COR-L47 (cell line): ENCODE measurements at places on chromosomes 1 and 21.

DNA sequence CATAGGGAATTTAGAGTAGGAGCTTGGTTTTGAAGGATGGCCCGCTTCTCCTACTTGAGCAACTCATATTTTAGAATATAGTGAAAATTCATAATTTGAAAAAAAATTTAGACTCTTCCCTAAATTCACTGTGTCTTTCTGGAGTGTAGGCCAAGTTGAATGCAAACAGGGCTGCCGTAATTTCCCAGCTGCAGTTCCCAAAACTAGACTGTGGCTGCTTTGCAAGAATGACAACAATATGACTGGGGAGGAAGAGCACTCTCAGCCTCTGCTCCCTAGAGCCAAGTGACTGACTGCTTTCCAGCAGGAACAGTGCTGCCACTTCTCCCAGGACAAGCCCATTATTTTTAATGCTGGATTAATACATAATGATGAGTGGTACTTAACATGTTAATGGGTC, 209.0 kb downstream of the RHOU start:
- no peak for DNase-seq

DNA sequence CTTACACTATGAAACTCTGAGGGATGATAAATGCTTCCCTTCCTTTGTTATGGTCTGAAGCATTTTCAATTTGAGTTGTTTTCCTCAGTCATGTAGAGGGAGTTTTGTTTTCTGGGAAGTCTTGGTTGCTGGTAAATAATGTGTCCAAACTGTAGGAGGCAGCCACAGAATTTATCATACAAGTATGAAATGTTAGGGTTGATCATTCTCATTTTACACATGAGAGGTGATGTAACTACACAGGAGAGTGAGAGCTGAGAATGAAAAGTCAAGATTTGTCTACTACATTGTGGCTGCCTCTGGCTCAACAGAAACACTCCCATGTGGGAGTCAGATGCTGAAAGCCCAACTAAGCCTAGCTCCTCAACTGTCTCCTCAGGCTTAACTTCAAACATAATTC, 182.5 kb upstream of the SGIP1 start:
- DNase-seq, result no peak

GRCh38 chr1:14921057-14921456, 232.5 kb upstream of the TMEM51 start:
- DNase-seq, result no peak

DNA sequence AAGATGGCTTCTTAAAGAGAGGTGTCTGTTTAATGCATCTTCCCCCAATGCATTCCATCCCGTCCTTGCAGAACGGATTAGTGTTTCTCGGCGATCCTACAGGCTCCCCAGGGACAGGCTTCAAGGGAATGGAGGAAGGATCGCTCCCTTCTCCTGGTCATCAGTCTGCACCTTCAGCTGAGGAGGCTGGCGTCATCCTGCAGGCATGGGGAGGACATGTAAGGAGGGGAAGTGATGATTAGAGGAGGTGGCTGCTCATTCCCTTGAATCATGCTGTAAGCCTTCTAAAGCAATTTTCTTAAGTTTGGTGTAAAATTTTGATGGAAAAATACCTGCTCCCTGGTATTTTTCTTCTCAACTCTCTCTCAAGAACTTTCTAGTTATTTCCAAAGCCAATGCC, 603.6 kb downstream of the NPHP4 start:
- no peak for DNase-seq

DNA sequence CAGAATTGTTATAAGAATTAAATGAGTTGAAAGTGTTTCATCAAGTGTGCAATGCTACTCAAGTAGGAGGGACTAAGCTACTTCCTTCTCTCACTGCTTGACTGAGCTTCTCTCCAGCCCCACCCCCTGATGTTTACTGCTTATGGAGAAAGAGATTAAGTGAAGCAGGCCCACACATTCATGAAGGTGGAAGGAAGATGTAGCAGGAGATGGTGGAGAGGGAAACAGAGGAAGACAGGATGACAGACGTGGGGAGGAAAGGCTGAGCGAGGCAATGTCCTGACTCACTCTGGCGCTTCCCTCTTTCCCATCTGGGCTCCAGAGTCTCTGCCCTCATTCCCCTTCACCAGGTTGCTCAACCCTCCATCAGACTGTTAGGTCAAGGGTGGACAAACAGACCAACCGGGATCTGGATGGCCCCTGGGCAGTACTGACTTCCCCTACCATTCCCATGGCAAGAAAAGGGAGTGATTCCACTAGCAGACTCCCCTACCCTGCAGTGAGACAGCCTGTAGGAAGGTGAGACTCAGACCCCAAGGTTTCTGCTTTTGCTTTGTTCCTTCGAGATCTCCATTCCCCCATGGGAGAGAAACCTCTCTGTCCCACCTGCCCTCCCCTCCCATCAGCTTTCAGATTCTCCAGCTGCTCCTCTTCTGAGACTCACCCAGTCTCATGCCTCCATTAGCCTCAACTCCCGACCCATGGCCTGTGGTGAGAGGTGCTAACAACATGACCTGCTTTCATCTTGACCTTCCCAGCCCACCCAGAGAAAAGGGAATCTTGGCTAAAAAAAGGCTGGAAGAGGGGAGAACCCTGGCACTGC, 3.1 kb upstream of the ARHGEF2 start:
- no peak for DNase-seq

DNA sequence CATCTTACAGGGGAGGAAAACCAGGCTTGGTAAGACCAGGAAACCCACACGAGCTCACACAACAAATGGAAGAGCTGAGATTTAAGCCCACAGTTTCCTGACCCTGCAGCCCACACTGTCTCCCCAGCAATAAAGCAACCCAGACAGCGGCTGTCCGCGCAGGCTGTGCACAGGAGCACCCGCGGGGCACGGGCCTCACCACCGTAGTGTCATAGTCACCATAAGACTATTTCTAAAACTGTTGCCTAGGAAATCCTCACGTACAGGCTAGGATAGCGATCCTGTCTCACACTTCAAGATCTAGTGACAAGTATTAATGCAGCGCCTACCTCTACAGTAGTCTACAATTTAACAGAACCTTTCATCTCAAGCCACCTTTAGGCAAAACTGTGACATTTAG, 54.0 kb upstream of the SYT6 start:
- DNase-seq, result no peak

- no peak for DNase-seq
Observed at GRCh38 chr1:32782086-32782485, 35.1 kb downstream of the YARS1 start.

GRCh38 chr21:35044128-35044527, 5.0 kb downstream of the RUNX1 start:
- no peak for DNase-seq

GRCh38 chr1:43377831-43378230, 10.0 kb upstream of the ELOVL1 start:
- no peak for DNase-seq

GRCh38 chr1:192809307-192810252, 741 bp downstream of the RGS2 start:
- peak; percentile 56 for DNase-seq

GRCh38 chr1:232184561-232185530, 445.1 kb downstream of the SIPA1L2 start:
- no peak for DNase-seq

GRCh38 chr1:12552111-12552888, 65.7 kb downstream of the DHRS3 start:
- DNase-seq, result no peak

DNA sequence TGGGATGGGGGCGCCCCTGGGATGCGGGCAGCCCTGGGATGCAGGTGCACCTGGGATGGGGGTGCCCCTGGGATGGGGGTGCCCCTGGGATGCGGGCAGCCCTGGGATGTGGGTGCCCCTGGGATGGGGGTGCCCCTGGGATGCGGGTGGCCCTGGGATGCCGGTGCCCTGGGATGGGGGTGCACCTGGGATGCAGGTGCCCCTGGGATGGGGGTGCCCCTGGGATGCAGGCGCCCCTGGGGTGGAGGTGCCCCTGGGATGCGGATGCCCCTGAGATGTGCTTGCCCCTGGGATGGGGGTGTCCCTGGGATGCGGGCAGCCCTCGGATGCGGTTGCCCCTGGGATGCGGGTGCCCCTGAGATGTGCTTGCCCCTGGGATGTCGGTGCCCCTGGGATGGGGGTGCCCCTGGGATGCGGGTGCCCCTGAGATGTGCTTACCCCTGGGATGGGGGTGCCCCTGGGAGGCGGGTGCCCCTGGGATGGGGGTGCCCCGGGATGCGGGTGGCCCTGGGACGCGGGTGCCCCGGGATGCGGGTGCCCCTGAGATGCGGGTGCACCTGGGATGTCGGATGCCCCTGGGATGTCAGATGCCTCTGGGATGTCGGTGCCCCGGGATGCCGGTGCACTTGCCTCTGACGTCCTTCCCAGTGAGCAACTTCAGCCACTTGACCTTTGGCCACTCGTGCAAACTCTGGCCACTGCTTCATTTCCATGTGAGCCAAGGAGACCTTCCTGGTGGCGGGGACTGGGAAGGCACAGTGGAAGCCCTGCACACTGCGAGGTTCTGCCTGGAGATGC, 37.3 kb upstream of the SLC19A1 start:
- DNase-seq, result no peak

- DNase-seq, result no peak
Observed at GRCh38 chr1:18111605-18112297, 4.2 kb downstream of the IGSF21 start.

DNA sequence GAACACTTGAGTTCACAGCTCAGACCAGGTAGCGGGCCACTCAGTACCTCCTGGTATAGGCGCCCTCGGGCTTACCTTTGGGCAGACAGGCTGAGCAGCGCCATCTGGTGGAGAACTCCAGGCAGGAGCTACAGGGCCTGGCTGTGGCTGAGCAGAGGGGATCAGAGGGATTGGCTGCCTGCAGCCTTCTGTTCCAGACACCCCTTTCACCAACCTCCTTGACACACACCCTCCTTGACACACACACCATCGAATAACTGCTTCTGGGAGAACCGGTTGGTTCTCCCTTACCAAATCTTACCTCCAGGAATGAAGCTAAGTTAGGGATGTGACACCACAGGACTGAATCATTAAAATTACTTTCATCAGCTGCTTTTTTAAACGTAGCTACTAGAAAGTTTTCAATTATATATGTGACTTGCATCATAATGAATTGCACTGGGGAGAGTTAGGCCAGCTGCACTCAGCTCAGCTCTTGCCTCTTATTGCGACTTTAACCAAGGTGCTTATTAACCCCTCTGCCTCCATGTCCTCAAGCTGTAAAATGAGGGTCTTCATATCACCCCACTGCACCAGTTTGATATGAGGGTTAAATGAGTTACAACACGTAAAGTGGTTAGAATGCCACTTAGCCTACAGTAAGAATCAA, 6.6 kb downstream of the LIN28A start:
- DNase-seq, result peak; percentile 76

DNA sequence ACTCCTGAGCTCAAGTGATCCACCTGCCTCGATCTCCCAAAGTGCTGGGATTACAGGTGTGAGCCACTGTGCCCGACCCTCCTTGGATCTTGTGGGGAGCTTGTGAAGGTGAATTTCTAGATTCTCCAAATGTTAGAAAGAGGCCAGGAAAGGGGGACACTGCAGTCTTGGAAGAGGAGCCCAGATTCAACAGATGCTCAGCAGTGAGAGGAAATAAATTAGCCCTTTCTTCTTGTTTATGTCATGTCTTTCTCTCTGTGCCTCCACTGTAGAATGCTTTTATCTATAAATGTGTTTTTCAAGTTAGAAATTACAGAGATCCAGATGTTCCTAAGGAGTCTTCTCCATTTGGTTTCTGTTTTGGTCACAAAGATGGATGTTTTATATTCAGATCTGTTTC, 346.6 kb upstream of the KAZN start:
- DNase-seq, result no peak

- DNase-seq, result no peak
Observed at GRCh38 chr1:230572121-230573105, 69.9 kb upstream of the COG2 start.

DNA sequence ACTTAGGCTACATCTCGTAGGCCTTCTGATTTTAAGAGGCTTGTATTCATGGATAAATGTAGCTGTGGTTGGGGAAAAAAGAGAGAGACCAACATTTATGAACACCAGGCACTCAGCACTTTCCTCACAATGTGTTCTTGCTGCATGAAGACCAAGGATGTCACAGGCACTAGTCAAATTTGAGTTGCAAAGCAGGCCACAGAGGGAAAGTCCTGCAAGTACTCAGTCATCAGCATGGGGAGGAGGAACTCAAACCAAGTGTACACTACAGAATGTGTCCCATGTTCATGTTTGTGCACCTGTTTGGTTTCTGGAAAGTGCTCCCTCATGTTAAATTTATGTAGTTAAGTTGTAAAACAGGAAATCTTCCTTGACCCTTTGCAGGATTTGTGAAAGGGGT, 8.7 kb upstream of the MAP3K7CL start:
- DNase-seq, result no peak

GRCh38 chr21:31326522-31327242, 17.4 kb downstream of the TIAM1 start:
- DNase-seq, result no peak

DNA sequence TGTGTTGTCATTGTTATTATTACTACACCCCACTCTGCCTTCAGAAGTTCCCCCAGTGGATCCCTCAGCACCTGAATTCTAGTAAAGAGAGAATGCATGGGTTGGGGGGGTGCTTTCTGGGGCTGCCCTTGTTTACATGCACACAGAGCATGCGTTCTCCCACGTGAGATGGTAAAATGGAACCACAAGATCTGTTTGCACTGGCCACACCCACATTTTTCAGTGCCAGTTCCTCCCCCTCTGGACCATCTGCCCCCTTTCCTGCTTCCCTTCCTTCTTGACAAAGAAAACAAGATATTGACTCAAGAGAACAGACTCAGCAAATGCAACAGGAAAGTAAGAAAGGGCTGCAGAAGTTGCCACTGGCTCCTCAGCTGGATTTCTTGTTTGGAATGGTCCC, 8.9 kb downstream of the SLC6A17 start:
- DNase-seq, result no peak

DNA sequence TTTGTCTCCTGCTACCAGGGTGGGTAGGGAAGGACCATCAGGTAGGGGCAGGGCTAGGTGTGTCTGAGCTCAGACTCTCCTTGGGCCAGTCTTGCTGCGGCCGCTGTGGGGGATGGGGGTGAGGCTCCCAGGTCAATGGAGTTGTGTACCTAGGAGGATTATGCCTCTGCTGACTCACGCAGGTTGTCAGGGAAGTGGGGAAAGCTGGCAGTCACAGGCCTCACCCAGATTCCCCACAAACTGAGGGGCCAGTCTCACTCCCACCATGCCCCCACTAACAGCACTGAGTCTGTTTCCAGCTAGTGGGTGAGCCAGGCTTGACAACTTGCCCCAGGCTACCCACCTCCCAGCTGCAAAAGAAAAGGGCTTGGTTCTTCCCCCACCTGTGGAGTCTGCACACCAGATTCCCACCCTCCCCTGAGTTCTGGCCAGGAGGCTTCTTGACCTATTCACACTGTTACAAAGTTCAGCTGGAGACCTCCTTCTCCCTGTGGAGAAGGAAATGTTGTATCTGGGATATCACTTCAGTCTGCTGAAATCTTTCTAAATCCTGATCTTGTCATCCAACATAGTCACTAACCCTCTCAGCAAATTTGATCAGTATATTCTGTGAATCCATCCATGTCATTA, 69.2 kb upstream of the GJA8 start:
- DNase-seq, result no peak
